AG10803 (cell line): ENCODE measurements at places on chromosomes 16 and 17.
A peak's percentile ranks its signal among the peaks of the same experiment; 100 is the strongest.

DNA sequence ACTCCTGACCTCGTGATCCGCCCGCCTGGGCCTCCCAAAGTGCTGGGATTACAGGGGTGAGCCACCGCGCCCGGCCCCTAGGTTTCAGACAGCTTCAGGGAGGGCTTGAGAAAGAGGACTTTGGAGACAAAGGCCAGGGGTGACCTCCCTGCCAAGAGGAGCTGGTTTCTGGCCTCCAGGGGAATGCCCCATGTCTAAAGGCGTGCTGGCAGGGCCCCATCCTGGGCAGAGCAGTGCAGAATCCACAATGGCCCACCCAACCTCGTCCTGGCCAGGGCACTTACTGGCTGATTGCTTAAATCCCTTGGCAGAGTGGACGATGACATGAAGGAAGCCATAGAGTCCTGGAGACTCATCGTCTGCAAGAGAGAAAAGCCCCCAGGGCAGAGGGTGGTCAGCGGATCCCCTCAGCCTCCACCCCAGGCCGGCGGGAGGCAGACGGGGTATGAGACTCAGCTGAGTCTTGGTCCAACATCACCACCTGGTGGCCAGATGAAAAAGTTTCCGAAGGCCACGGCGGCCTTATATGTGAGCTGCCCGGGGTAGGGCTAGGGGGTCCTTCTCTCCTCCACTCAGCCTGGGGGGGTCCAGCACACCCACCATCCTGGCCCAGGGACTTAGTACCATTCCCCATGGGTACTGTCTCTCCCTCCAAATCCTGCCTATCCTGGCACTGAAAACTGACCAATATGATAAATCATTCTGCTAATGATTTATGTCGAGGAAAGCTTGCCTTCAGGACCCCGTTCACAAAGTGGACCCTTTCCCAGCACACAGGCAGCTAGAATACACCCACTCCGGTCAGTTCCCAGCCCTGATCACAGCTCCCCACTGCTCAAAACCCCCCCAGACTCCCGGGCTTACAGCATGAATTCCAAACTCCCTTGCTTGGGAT is 59.1 kb downstream of the TIMM22 start:
- DNase-seq, result peak; percentile 52

- DNase-seq, result peak; percentile 88
These were observed 251.3 kb downstream of the NTN1 start for GRCh38 chr17:9272501-9273200.

GRCh38 chr16:8928467-8928957 is 35.2 kb downstream of the USP7 start:
- DNase-seq, result peak; percentile 21

DNA sequence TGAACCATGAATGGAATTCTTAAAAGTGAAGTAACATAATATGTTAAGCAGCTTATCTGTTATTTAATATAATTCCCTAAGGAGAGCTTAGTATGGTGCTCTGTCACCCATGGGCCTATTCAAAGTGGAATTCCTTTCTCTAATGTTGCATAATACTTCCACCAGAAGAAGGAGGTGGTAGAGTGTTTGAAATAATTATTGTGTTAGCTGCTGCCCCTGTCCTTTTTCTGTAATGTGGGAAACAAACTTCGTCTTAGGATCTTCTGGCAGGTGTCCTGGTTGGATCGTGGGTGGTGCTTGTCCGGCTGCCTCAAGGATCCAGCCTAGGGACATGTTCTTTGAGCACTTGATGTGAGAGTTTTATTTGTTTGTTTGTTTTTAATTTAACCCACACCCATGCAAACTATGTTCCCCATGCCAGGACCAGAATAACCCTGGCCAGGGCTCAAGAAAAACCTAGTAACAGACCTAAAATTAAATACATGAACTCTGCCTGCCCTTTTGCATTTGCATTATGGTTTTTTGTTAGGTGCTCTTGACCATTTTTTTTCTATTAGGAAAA is 46.1 kb downstream of the ZNRF1 start:
- peak; percentile 81 for DNase-seq

GRCh38 chr16:54932737-54933254 is 2.1 kb downstream of the IRX5 start:
- no peak for DNase-seq

DNA sequence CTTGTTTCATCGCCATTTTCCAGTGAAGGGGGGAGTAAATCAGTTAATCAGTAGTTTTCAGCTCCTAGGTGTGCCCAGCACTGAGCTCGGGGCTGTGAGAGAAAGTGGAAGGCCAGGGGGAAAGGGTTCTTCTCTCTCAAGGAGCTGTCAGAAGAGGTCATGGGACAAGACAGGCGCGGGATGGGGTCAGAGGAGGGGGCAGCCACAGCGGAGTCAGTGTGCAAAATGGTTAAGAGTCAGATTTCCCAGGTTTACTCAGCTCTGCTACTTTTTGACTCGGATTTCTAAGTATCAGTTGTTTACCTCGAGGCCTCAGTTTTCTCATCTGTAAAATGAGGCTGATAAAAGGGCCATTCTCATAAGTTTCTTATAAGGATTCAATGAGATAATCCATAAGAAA is 4.3 kb upstream of the XYLT1 start:
- no peak for DNase-seq

- no peak for DNase-seq
These were observed 395.4 kb downstream of the NPIPA7 start for GRCh38 chr16:16774389-16774788.

GRCh38 chr16:23005951-23006350 is 143.3 kb downstream of the USP31 start:
- DNase-seq, result no peak
